ENCODE measurements at places on chromosomes 3 and 15.

DNA sequence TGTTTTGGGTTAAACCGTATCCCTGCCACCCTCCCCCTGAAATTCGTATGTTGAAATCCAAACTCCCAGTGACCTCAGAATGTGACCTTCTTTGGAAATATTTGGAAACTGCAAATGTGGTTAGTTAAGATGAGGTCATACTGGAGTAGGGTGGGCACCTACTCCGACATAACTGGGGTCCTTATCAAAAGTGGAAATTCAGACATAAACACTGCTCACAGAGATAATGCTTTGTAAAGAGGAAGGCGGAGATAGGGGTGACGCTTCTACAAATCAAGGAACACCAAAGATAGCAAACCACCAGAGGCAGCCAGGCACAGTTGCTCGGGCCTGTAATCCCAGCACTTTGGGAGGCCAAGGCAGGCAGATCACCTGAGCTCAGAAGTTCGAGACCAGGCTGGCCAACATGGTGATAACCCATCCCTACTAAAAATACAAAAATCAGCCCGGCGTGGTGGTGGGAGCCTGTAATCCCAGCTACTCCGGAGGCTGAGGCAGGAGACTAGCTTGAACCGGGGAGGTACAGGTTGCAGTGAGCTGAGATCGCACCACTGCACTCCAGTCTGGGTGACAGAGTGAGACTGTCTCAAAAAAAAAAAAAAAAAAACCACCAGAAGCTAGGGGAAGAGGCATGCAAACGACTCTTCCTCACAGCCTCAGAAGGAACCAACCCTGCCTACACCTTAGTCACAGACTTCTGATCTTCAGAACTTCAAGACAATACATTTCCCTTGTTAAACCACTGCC lies 51.1 kb upstream of the CHD2 start:
- no peak for DNase-seq

DNA sequence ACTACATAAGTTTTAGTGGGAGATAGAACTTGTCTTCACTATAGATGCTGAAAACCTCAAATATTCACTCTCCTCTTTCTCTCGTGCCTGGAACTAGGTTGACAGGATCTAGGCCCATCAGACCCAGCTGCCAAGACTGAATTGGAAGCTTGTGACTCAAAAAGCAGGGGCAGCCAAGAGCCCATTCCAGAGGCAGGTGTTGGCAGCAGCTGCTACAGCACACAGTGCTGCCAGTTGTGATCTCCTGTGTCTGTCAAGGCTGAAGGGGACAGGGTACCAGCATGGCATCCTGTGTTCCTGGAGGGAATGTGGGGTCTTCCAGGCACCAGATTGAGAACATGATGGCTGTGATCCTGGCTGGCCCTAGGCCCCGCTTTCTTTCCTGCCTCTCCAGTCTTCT lies 92.5 kb upstream of the MB21D2 start:
- no peak for DNase-seq

GRCh38 chr3:40079203-40079846 lies 230.2 kb upstream of the EIF1B start:
- DNase-seq: peak; percentile 65

- DNase-seq: no peak
Measured at GRCh38 chr3:158765518-158766205, 33.4 kb upstream of the RARRES1 start.

DNA sequence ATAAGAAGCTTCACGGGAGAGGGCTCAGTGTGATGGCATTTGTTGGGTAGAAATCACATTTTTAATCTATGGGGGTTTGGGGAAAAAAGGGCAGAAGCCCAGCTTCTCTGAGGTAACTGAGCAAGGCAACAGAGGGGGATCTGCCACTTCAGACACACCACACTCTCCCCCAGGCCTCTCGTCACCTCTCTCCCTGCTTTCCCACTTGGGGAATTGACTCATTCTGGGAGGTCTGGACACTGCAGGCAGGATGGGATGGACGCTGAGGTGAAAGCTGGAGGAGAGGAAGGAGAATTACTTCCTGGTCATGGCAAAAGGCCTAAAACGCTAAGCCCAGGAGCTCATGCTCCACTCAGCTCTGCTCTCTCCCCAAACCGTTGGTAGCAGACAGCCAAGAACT lies 33.2 kb downstream of the MYO5C start:
- DNase-seq: no peak

DNA sequence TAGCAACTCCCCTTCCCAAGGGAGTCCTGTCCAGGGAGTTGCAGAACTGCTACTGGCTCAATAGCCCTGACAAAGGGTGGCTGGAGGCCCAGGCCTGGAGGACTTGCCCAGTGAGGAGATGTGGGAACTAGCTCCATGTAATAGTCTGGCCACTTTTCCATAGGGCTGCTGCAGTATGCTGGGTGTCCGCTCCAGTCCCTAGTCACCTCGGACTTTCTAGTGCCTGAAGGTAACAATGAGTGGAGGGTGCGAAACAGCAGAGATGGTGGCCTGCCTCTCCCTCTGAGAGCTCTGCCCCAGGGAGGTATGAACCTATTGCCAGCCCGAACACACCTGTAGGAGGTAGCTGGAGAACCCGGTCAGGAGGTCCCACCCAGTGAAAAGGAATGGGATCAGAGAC lies 42.0 kb upstream of the GCSAM start:
- DNase-seq: no peak

- no peak for DNase-seq
Measured at GRCh38 chr3:150410311-150411105, 2.4 kb downstream of the TSC22D2 start.

- DNase-seq: peak; percentile 33
Measured at GRCh38 chr3:15796771-15797641, 773 bp downstream of the ANKRD28 start.

GRCh38 chr3:118772547-118773011 lies 262.1 kb downstream of the IGSF11 start:
- DNase-seq: no peak

- no peak for DNase-seq
Measured at GRCh38 chr3:8635125-8635524, 9.5 kb downstream of the SSUH2 start.

GRCh38 chr3:66442254-66443117 lies 58.3 kb downstream of the LRIG1 start:
- peak; percentile 71 for DNase-seq

DNA sequence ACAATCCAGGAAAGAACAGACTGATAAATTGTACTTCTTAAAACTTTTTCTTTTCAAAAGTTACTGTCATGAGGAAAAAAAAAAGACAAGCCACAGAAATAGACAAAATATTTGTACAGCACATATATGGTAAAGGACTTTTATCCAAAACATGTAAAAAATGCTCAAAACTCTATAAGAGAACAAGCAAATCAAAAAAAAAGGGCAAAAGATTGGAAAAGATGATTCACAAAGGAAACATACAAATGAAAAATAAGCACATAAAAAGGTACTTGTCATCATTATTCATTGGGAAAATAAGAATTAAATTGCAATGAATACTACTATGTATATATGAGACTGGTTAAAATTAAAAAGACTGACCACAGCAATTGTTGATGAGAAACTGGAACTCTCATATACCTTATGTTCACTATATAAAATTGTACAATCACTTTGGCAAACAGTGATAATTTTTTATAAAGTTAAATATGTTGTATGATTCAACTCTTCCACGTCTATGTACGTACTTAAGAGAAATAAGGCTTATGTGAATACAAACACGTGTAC lies 39.7 kb downstream of the DIPK2A start:
- no peak for DNase-seq
